ENCODE measurements at places on chromosomes 7 and 10.

DNA sequence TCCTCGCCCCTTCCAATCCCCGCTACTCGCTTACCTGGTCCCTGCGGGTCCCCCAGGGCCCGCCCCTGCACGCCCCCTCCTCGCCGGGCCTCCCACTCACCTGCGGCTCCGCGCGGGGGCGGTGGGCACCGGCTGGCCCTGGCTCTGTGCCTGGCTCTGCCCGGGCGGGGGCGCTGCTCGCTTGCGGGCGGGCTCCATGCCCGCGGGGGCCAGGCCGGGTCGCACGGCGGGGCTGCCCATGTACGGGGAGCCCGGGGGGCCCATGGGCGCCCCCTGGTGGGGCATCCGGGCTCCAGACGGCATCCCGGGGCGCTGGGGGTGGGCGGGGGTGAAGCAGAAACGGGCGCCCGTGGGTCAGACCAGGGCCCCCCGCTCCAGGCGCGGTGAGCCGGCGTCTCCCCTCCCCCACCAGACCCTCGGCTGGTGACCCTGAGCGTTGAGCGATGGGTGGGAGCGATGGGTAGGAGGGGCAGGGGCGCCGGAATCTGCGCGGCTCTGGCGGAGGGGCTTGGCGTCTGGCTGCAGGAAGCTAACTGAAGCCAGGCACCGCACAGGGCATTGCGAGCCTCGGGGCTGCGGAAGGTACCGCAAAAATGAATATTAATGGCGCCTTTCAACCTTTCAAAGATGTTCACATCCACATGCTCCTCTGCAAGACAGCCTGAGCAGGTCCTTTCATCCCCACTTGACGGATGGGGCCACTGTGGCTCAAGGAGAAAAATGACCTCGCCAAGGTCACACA lies 3.0 kb downstream of the SMARCD3 start:
- peak; percentile 92 for DNase-seq

DNA sequence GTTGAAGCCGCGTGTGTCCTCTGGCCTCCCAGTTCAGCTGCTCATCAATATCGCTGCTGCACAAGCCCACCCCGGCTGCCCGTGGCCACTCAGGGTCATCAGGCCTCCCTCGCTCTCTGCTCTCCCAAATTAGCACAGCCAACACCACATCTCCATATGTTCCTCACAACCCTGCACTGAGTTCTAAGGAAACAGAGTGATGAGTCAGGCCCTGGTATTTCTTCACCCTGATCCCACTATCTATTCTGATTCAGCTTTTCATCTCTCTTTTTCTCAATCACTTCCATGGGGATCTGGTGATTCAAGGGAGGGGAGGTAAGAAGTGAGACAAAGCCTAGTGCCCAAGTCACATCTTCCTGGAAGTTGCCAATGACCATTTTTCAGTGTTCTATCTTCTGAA lies 23.8 kb downstream of the CYTH3 start:
- DNase-seq: no peak

DNA sequence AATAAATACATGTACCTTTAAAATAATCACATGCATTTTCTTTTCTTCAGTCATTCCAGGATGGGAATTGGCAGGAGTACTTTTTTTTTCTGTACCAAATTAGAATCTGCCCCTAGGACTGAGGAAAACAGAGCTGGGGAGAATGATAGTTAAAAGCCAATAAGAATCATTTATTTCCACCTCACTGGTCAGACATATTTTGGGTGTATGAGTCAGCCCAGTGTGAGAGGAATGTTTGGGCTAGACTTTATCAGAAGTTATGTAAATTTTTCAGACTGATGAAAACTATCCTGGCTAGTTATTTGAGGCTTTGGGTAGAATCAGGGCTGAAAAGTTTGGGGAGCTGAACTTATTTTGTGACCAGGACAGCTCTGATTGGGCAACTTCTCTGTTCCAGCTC lies 303.1 kb upstream of the NPSR1 start:
- DNase-seq: no peak

DNA sequence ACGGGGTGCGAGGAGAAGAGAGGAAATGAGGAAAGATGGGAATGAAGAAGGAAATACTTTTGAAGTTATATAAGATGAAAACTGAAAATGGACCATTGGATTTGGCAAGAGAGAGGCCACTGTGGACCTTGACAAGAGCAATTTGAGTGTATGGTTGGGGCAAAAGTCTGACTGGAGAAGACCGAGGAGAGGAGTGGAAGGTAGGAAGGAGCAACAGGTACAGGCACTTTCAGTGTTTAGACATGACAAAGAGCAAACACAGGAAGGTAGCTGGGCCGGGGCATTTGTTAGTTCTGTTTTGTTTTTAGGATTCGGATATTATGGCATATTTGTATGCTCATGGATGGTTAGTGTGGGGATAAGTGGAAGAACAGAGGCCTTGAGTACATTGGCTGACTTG lies 99.4 kb downstream of the TAF3 start:
- no peak for DNase-seq

DNA sequence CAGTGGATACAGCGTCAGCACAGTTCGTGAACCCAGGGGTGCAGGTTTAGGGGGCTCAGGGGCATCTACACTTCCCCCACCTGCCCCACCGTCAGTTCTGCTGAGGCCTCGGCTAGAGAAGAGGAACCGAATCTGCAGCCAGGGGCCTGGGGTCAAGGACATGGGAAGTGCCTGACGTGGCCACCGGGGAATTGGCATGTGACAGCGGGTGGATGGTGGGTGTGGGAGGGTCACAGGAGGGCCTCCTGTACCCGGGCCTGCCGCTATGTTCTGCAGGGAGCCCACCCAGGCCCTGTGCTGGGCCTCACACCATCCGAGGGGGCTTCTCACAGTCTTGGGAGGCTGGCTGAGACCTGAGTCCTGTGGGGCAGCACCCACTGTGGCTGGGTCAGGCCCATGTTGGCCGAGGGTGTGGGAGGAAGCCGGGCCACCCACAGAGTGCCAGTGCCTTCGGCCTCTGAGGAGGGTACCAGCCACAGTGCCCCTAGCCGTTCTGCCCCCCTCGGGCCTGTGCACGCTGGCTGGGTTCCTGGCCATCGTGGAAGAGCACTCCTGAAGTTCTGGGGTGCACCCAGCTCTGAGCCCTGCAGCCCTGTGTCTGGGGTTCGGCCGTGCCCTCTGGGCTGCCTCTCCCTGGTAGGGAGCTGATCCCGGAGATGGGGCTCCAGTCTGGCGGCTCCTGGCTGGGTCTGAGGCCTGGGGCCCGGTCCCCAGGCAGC lies 5.9 kb downstream of the TTYH3 start:
- DNase-seq: peak; percentile 69

- DNase-seq: no peak
Observed at GRCh38 chr10:9211228-9211627, 1156.7 kb downstream of the GATA3 start.

GRCh38 chr10:127310430-127310829 lies 114.0 kb upstream of the INSYN2A start:
- no peak for DNase-seq

DNA sequence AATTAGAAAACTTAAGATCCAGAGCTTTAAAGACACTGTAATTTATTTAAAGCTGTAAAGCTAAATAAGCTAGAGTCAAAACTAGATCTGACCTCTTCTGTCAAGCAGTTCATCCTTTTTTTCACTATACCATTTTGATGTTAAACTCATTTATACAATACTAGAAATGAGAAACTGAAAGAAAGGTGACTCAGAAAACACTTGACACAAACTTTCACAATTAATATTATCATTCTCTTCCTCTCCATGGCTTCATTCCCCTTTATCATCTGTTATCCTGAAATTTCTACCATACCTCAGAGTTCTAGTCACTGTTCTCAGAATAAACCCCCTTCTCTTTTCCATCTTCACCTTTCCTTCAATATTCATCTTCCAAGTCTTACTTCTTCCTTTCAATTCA lies 1.3 kb downstream of the FIGNL1 start:
- peak; percentile 55 for DNase-seq

DNA sequence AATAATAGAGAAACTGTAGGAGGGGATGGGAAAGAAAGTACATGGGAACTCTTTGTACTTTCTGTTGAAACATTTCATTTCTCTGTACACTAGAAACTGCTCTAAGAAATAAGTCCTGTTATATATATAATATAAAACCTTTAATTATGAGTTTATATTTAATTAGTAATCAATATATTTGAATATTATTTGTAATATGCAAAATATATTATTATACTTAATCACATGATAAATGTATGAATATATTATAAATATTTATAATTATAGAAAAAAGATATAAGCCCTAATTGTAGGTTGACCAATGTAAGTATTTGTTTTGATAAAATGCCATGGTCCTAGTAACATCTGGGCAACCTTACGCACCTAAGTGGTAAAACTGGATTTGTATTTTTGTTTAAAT lies 51.0 kb downstream of the GNAT3 start:
- DNase-seq: no peak

DNA sequence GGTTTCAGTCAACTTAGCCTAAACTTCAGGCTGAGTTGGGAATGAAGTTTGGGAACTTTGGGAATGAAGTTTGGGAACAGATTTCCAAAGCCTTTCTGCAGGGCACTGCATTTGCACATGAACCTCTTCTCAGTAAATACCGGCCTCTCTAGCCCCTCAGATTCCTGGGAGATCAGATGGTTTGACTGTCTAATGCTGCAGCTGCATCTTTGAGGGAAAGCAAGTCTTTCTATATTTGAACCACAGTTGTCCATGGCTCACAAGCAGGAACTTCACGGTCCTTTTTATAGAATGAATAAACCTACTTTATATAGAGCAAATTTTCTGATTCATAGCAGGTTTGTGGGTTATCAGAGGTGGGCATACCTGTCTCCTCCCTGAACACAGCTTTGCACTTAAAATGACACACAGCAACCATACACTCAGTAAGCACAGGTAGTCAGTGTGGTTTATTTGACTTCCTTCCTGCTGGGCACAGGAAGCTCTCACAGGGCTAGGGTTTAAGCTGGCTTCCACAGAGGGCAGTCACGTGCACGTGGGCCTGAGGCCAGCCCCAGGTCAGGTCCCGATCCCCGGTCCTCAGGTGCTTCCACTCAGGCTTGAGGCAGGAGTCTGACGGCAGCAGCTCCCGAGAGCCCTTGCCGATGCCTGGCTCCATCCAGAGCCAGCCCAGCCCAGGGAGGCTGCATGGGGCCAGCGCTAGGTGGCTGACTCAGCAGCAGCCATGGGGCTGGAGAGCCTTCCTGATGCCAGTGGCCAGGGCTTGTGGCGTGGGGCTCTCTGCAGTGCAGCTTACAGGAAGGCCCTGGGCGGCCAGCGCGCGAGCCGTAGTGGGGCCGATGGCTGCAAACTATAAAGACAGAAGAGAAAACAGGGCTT lies 12.8 kb upstream of the MMP21 start:
- no peak for DNase-seq

DNA sequence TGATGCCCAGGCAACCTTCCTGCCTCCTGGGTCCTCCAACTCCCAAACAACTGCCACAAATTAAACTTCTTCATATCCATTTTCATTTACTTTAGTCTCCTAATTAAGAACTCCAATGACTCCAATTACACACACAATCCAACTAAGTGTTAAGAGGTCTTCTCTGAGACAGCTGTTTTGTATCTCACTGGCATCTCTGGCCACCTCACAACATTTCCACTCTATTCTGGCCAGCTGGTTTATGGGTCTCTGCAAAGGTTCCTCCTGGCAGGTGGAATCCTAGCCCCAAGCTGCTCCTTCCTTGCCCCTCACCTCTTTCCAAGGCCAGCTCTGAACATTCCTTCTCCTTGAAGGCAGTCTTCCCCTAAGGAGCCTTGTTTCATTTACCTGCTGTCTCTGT lies 123.1 kb upstream of the HPS1 start:
- no peak for DNase-seq
